ENCODE measurements at places on chromosomes 13 and 19.

DNA sequence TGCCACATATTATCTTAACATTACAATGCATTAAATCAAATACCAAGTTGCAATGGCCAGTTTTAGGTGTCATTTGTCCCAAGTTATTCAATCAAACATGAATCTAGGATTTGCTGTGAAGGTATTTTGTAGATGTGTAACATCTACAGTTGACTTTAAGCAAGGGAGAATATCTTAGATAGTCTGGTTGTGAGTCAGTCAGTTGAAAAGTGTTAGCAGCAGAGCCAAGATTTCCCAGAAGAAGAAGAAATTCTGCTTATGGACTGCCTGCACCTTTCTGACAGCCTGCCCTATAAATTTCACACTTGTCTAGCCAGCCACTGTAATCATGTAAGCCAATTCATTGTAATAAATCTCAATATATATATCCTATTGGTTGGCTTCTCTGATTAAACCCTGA lies 41.3 kb upstream of the INTS6 start:
- DNase-seq = no peak

GRCh38 chr19:14433554-14434501 lies 722 bp downstream of the PKN1 start:
- DNase-seq = peak; percentile 48

- DNase-seq = no peak
Observed at GRCh38 chr19:17554968-17555479, 425 bp upstream of the COLGALT1 start.

- DNase-seq = peak; percentile 88
Observed at GRCh38 chr19:36032251-36033104, at the start of gene CLIP3. TSS of gene CLIP3 (minus strand) at chr19:36032873. CDS start at chr19:36032357, 516 bp downstream.

DNA sequence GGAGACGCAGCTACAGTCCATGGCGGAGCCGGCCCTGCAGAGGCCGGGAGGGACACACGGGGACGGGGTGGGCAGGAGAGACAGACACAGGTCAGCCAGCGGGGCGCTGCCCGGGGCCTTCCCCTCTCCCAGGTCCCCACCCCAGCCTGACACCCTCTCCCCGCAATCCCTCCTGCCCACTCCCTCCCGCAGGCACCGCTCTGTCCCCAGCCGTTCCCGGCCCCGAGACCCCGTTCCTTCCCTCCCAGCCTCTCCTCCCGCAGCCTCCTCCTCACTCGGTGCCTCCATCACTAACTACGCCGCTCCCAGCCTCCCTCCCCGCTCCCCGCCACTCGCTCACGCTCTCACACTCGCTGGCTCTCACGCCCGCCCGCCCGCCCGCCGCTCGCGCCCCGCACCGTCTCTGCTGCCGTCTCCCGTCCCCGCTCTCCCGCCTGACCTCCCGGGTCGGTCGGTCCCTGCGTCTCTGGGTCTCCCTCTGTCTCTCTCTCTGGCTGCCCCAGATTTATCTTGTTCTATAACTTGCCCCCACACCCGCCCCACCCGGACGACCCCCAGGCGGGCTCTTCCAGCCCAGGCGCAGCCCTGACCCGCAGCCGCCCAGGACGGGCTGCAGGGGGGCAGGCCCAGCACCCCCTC lies 15.2 kb downstream of the ERFL start:
- DNase-seq = no peak

- DNase-seq = no peak
Observed at GRCh38 chr13:77386046-77386445, 59.2 kb upstream of the MYCBP2 start.

DNA sequence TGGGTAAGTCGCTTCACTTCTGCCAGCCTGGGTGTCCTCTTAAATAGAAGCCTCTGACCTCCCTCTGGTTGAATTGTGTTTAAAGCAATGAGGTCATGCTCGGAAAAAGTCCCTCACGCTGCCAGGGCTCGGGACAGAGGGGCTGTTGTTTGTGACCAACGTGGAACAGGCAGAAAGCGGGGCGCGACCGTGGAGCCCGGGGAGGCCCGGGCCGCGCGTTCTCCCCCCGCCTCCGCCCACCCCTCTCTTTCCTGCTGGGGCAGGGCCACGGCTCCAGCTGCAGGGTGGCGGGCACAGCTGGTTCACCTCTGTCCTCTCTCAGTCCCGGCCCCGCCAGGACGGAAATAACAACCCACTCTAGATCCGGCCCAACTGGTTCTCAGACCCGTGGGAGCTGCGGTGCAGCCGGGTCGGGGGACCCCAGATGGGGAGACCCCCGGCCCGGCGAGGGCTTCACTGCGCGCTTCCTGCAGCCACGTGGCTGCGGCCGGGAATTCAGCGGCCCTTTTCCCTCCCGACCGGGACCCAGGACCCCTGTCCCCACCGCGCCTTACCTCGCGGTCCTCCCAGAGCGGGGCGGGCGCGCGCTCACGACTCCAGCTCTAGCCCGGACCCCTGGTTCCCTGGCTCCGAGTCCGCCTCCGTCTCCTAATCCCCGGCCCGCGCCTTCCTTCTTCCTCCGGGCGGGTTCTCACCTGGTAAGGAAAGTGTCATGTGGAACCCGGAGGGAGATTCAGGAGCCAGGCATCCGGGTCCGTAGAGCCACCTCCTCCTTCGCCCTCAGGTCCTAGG lies 1.9 kb downstream of the CDC42EP5 start:
- peak; percentile 75 for DNase-seq

- DNase-seq = no peak
Observed at GRCh38 chr19:44280916-44281315, 21.2 kb downstream of the ZNF233 start.

- no peak for DNase-seq
Observed at GRCh38 chr13:24104723-24105122, 55.8 kb upstream of the SPATA13 start.

GRCh38 chr13:65401315-65401714 lies 1828.8 kb downstream of the PCDH9 start:
- no peak for DNase-seq

DNA sequence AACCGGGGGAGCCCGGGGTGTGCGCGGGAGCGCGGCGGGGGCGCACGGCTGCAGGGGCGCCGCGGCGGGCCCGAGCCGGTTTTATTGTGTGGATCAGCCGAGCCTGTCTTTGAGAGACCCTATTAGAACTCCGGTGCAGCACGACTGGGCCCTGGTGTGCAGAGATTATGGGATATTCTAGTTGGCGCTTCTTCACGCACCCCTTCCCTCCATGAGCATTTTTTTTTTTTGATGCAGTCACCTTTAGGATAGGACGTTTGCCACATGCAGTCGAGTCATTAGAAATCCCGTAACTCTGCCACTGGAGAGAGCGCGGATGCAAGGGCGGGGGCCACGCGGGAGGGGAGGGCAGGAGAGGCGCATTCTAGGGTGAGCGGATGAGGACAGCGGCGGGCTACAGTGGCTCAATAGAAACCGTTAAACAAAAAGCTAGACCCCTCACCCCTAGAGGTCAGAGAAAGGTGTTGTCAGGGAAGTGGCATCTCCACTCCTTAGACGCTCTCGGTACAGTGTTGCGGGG lies 3.7 kb downstream of the FGF9 start:
- DNase-seq = peak; percentile 49

GRCh38 chr13:73334445-73334844 lies 275.6 kb downstream of the KLF5 start:
- no peak for DNase-seq

GRCh38 chr13:113166266-113166665 lies 7.8 kb downstream of the PROZ start:
- DNase-seq = no peak

- DNase-seq = peak; percentile 42
Observed at GRCh38 chr13:80979035-80979641, 638.2 kb upstream of the SPRY2 start.

DNA sequence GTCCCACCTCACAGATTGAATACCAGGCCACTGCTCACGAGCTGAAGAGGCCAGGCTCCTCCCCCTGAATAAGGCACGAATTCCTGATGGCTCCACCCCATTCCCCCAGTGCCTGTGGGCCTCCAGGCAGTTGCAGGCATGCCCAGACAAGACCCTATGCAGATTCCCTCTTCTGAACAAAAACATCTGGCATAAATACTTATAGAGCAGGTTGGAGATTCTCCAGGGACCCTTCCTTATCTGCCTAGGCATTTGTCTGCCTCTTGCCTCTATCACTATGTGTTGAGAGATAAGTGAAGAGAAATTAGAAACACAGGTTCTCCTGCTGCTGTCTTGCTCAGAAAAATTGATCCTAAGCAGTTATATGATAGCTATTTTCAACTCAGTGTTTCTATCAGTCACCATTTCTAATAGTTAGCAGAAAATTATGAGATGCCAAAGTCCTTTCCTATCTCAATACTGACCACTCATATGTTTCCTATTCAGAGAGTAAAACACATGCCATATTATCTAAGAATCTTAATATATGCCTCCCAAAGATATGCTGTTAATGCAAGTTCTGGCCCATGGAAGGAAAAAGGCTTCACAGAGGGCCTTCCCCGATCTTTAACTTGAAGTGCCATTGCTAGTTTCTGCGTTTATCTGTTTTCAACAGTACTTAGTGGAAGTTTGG lies 364.0 kb downstream of the KCTD12 start:
- DNase-seq = no peak

- no peak for DNase-seq
Observed at GRCh38 chr19:34573226-34573864, 91.8 kb downstream of the WTIP start.

- DNase-seq = no peak
Observed at GRCh38 chr13:95250961-95251360, 50.3 kb downstream of the ABCC4 start.

GRCh38 chr13:52892925-52893324 lies 44.5 kb upstream of the PCDH8 start:
- no peak for DNase-seq

GRCh38 chr19:41646589-41647204 lies 19.8 kb upstream of the CEACAM4 start:
- no peak for DNase-seq

DNA sequence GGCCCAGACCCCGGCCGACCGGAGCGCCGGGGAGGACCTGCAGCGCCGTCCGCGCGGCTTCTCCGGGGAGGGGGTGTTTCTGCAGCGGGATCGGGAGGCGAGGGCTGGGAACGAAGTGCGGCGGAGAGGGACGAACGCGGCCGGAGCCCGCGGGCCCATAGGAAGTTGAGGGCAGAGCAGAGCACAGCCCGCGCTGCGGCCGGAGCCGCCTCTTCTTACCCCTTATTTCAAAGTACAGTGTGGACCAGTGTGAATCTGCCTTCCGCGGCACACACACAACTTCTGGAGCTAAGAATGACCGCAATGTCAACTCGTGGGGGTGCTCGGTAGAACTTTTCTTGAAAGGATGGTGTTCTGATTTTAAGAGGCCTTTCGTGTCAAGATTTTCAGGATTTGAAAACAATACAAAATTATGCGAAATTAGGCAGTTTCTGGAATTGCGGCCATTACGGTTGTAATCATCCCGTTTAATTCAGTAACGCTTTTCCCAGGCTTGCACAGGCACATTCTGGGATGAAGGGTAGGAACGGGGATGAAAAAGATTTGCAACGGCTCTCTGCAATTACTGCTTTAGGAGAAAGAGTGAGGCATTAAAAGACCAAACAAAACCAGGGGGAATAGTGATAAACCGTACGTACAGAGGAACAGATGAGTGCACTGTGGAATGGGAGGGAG lies 821 bp downstream of the TDRD3 start:
- peak; percentile 83 for DNase-seq

DNA sequence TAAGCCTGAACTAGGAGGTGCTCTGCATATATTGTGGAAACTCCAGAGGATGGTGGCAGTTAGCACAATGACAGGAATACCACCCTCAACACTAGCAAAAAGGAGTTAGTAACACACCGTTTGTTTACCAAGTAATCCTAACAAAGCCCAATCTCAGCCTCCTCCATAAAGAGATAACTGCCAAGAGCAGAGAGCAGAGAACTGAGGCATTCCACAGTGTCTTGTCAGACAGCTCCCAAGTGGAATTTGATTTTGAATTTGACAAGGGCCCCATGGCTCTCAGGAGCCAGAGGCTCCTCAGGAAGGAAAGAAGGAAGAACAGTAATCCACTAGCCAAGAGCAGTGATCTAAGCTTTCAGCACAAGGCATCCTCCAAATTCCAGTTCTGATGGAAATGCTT lies 298.6 kb downstream of the DCLK1 start:
- DNase-seq = no peak

GRCh38 chr19:31260171-31260933 lies 88.9 kb downstream of the TSHZ3 start:
- DNase-seq = peak; percentile 3

GRCh38 chr19:45906221-45906620 lies 3.8 kb upstream of the MYPOP start:
- DNase-seq = no peak

DNA sequence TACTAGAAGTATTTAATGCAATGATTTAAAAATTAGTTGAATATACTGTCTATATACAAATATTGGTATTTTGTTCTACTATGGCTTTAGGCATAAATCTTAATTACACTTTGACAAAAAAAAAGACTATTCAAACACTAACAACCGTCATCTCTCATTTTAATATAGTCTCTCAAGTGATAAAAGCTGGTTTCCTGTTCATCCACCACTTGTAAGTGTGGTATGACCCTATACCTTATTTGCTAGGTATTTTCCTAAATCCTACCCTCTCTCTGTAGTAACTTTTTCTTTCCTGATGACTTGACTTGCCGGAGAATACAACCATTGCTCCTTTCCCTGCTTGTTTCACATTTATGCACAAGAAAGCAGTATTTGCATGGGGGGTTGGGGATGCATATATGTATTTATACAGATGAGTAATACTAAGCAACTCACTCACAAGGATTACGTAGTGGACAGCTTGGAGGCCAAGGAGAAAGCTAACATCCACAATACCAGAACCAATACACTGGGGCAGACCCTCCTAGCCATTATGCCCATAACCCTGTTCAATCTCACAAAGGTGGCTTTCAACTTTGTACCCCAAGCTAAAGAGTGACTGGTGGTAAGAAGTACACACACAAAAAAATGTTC lies 12.7 kb upstream of the EFNB2 start:
- DNase-seq = no peak

Measured in left hindlimb (tissue), 1 donor.